KBM-7 (cell line): ENCODE measurements at places on chromosomes 1 and 21.
A peak's percentile ranks its signal among the peaks of the same experiment; 100 is the strongest.

- no peak for DNase-seq
Measured at GRCh38 chr1:41573194-41573593, 88.7 kb upstream of the EDN2 start.

- DNase-seq: no peak
Measured at GRCh38 chr1:164754088-164754600, 195.2 kb downstream of the PBX1 start.

DNA sequence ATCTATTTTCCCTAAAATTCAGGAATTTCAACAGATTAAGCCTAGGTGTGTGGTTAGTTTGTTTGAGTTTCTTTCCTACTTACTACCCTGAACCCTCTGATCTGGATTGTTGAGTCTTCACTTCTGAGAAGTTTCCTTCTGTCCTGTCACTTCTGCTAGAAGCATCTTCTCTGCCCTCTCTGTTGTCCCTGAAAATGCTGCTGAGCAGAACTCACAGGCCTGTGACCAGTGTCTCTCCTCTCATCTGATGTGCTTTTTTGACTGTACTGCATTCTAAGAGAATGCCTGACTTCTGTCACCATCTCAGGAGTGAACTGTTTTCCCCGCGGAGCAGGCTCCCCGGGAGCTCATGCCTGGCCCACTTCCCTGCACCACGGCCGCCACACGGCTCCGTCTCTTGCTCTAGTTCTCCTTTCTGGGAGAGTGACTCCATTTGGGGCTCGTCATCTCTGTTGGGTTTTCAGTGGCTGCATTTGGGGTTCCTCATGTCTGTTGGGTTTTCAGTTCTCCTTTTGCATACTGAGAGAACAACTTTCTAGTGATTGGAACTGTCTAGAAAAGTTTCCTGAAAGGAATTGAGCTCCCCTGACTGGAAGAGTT is 77.9 kb downstream of the POFUT2 start:
- DNase-seq: peak; percentile 30

DNA sequence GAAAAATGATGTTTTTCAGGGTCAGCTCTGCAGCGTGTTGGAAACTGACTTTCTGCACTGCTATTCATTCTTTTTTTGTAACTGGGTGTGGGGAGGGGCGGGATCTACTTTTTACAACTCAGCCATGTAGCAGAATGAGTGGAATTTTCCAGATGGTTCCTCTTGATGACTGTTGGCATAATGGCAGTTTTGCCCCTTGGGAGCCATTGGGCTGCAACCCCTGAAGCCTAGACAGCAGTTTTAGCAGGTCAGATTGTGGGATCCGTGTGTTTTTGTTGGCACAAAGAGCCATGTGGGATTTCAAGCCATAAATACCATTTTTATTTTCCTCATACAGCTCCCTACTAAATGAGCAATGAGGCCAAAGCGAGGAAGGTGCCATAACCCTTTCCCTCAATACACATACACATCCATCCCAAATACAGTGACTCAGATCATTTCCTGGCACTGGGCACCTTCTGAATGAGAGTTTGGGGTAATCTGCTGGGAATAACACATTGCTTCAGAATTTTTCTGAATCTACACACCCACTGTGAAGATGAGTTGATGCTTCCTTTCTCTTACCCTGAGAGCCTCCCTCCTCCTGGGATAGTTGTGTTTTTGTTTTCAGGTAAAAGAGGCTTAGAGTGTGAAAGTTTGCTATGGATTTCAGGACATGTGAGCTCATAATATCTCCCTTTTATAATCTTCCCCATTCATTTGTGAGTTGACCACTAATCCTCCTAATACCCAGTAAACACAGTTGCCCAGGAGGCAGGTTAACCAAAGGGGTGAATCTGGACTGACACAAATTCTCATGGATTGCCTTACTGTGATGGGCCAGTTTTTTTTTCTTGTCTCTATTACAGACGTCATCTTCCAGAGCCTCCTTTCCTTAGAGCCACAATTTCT is 13.1 kb downstream of the S100A10 start:
- DNase-seq: no peak

DNA sequence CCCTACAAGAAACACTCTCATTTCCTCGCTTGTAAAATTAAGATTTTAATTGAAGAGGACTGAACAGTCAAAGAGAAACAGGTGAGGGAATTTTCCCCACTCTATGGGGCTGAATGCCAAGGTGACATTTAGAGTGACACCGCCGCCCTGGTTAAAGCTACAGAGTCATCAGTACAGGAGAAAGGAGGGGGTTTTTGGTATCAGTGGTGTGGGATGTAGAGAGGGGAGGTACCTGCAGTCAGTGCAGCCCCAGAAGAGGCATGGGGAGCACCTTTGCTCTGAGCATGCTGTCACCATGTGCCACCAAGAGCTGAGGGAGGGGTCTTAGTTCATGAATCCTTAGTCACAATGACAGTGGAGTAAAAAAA is 2.8 kb downstream of the DIRAS3 start:
- DNase-seq: no peak

- peak; percentile 91 for DNase-seq
Measured at GRCh38 chr1:149884433-149885338, 14.7 kb upstream of the BOLA1 start.

DNA sequence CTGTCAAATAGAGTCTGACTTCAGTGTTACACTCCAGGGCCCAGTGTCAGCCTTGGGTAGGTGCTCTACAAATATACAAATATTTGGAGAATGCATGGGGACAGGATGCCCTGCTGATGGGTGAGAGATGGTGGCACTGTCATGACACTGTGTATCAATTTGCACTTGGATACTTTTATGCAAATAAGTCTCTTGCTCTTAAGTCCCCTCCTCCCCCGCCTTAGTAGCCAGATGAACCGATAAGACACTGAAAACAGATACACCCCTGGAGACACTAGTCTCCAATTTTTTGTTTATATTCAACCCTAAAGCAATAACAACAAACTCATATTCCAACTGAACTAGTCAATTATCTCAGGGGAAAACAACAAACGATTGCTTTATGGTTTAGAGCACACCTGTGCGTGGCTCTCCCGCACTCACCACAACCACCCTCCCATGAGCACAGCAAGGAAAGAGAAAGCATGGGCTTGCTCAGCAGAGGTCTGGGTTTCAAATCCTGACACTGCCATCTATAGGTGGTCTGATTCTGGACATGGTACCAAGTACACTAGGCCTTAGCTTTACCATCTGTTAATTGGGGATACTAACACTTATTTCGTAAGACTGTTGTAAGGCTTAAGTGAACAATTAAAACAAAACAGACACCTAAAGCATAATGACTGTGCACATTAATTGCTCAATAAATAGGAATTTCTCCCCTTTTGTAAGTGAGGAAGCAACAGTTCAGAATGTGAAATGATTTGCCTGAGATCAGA is 50.3 kb downstream of the HIVEP3 start:
- DNase-seq: no peak

DNA sequence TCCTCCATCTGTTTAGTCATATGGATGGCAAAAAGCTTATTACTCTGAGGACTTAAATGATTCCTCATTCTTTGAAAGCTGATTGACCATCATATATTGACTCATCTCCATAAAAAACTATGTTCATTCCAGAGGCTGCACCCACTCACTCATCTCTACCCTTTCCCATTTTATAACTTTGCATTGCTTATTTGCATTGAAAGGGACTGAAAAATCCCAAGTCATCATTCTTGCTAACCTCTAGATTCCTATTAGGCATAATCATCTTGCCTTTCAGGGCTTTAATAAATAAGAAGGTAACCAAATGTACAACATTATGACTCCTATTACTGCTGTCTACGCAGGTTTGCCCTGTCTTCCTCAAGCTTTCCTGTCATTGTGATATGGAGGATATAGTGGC is 1180.3 kb upstream of the B3GALT2 start:
- no peak for DNase-seq

- DNase-seq: no peak
Measured at GRCh38 chr1:180544050-180544449, 14.7 kb upstream of the OVAAL start.

- DNase-seq: peak; percentile 8
Measured at GRCh38 chr1:22916471-22916820, 56.2 kb downstream of the LACTBL1 start.

DNA sequence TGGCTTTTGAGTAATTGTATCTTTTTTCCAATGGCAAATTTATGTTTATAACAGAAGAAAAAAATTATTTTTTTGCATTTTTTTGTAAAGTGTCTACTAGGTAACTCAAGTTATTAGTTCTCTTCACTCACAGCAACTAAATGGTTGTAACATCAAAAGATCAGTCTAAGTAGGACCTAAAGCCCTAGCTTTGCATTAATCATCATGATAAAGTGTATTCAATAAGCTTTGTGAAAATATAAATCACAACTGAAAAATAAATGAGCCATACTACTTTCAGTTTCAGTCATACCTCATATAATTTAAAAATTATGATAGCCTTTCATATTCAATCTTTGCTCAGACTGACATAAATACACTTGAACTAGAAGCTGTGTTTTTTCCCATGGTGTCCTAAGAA is 6.9 kb downstream of the TAF5L start:
- no peak for DNase-seq

- peak; percentile 93 for DNase-seq
Measured at GRCh38 chr1:204989266-204990058, 53.5 kb upstream of the CNTN2 start.

DNA sequence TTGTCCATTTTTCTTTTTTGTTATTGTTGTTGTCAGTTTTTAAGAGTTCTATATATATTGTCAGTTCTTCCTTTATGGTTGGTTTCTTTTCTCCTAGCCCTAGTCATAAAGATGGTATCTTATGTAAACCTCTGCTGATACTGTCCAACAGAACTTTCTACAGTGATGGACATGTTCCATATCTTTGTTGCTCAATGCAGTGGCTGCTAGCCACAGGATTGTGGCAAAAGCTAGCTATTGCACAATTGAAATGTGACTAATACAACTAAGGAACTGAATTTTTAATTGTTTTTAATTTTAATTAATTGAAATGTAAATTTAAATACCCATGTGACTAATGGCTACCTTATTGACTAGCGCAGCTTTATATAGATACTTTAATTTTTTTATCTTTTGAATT is 411.8 kb upstream of the PTBP2 start:
- peak; percentile 21 for DNase-seq

DNA sequence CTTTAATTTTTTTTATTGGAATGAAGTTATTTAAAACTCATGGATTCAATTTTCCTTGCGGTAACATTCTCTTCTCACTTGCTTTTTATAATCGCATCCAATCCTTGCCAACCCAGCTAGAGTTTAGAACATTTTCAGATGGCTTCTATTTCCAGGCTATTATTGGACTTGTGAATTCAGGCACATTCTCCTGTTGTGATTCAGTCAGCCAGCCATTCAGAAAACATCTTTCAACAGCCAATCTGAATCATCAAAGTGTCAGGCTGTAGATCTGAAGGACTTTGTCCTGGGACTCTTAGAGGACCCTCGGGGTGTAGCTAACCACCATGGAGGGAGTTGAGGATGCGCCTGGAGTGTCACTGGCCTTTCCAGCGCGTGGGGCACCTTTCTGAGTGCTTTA is 92.4 kb downstream of the PRDM2 start:
- DNase-seq: no peak

DNA sequence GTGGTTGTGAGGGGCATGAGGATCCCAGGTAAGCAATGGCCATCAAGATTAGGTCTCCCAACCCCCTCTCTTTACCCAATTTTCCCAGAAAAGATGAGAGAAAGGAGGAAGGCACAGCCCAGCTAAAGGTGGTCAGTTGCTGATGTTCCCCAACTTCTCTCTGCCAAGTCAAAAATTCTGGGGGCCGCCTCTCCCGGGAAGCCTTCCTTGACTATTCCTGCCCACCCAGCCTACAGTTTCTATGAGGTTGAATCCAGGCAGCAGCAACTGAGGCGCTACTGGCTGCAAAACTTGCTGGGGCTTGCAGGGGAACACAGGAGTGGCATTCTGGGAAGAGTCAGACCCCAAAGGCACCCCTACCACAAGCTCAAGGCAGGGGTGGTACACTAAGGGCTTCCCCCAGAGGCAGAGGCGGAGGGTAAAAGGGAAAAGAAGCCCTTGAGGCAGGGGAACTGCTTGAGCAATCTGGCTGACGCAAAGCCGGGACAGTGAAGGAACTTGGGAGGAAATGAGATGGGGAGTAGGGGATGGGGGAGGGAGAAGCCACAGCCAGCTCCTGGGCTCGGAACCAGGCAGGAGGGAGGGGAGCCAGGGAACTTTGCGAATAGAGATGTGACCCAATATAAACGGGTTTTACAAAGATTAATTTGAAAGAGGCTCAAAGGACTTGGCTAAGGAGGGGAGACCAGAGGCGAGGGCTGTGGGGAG is 31.2 kb downstream of the SDC3 start:
- no peak for DNase-seq

DNA sequence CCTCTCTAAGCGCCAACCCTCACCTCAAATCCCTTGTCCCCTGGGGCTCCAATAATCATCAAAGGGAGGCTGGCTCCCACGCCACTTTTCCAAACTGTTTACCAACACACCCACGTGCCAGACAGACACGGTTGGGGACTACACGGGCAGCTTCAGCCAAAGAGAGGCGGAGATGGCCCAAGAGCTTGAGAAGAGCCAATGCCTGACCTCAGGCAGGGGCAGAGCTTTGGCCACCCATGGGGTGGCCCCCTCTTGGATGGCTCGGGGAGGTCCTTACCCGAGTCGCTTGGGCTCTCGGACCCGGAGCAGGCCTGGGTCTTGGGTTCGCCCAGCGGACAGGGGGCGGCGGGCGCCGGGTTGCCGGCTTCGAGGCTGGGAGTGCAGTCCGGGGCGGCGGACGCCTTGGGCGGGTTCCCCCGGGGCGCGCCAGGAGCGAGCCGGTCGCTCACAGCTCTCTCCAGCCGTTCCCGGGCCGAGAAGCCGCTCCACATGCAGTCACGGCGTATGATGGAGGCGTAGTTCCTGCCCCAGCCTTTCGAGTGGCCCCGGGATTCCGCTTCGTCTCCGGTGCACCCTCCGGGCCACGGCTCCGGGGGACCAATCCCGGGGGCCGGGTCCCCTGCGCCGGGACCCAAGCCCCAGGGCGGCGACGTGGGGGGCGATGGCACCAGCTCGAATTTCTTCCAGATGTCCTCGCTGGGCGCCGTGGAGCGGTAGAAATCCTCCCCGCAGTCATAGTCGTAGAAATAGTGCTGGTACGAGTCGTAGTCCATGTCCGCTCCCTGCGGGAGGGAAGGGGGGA is 854 bp downstream of the MYCL start:
- DNase-seq: no peak

DNA sequence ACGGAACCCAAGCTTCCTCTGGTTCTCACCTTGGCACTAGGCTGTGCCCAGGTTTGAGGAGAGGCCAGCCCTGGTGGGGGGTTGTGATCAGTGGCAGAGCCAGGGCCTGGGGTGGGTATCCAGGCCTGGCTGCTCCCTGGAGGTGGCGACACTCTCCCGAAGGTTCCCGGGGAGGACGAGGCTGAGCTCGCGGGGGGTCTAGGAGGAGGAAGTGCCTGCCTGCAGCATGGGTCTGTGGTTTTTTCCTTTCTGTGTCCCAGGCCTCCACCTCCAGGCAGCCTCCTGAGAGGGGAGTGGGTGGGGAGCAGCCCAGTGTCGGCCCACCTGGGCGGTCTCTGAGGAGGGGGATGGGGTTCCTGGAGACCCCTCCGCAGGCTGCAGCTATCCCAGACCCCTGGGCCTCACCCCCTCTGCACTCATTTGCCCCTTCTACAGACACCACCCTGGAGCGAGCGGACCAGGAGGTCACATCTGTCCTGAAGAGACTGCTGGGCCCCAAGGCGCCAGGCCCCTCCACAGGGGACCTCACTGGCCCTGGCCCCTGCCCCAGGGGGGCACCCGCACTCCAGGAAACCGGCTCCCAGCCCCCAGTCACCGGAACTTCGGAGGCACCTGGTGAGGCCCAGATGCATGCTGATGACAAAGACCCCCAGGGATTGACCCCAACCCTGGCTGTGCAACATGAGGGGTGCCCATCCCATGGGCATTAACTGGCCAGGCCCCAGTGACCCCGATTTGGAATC is 44.3 kb downstream of the TRIM11 start:
- DNase-seq: no peak

- DNase-seq: peak; percentile 58
Measured at GRCh38 chr1:225426395-225427234, 1.2 kb downstream of the LBR start.
